Liver (tissue), 10 donors: ENCODE measurements at places on chromosomes 3 and 15.
A peak's percentile ranks its signal among the peaks of the same experiment; 100 is the strongest.

- no peak for DNase-seq
Measured at GRCh38 chr3:100753846-100754245, 44.6 kb downstream of the TFG start.

GRCh38 chr15:77461486-77461885 lies 40.8 kb downstream of the HMG20A start:
- no peak for DNase-seq

GRCh38 chr3:180199417-180199995 lies 162.8 kb upstream of the PEX5L start:
- no peak for DNase-seq

DNA sequence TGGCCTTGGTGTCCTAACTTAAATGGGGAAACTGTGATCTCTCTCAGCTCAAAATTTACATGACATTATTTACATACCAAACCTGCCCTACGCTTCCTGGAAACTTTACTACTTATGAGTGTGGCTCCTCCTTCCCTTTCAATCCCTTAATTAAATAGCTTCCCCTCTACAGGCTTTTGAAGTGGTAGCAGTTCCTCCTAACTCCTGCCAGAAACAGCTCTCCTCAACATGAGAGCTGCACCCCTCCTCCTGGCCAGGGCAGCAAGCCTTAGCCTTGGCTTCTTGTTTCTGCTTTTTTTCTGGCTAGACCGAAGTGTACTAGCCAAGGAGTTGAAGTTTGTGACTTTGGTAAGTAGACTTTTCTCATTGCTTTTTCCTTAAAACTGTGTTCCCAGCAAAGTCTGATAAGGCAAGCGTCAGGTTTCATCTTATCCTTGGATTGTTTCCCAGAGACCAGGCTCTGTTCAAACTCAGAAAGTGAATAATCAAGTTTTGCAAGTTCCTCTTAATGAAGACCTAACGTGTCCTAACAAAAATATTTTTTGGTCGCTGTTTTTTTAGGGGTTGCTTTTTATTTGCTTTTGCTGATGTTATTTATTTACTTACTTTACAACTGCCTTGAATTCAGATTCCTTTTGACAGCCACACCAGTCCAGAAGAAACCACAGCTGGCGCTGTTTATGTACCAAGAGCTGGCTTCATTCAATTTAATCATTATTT lies at the start of gene ACP3:
ACP3 (plus strand) TSS at position 179 of the 720 bp plus-strand sequence; CDS start at position 229, 50 bp downstream.
- DNase-seq = no peak

GRCh38 chr3:76222201-76222600 lies 436.9 kb upstream of the ZNF717 start:
- no peak for DNase-seq

DNA sequence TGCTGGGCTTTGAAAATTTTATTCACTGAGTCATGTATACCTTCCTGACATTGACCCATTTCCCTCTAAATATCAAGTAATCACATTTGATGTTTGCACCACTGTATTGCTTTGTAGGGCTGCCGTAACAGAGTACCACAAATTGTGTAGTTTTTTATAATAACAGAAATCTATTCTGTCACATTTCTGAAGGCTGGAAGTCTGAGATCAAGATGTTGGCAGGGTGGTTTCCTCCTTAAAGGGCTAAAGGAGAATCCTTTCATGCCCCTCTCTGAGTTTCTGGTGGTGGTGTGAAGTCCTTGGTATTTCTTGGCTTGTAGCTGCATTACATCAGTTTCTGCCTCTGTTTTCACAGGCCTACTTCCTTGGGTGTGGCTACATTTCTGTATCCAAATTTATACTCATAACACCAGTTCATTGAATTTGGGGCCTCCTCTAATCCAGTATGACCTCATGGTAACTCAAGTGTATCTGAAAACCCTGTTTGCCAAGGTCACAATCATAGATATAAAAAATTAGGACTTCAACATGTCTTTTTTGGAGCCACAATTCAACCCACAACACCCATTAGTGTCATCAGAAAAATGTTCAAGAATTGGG lies 29.1 kb upstream of the ST6GAL1 start:
- no peak for DNase-seq

DNA sequence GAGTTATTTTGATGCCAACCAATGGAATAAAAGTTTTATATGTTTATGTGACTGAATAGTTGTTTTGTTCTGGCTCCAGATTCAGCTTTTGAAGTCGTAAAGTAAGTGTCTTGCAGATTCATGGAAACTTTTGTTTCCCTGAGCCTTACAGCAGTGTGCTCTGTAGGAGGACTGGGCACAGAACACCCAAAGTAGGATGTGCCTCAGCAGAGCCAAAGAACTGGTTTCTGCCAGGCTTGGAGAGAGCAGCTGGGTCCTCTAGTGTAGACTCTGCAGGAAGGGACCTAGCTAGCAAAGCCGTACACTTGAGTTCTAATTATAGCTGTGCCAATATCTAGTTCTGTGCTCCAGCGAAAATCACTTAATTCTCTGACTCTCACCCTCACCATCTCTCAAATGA lies 261.2 kb upstream of the DNAJC19 start:
- no peak for DNase-seq

- DNase-seq = no peak
Measured at GRCh38 chr3:79162653-79163052, 605.1 kb downstream of the ROBO1 start.

DNA sequence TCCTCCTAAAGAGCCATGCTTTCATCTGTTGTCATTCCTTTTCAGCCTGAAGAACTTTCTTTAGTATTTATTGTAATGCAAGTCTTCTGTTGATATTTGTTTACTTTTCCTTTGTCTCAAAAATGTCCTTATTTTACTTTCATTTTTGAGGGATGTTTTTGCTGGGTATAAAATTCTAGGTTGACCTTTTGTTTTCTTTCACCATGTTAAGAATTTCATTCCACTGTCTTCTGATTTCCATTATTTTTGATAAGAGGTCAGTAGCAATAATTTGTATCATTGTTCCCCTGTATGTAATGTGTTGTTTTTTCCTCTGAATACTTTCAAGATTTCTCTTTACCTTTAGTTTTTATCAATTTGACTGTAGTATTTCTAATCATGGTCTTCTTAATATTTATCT lies 91.1 kb downstream of the RSRC1 start:
- DNase-seq = no peak

- DNase-seq = no peak
Measured at GRCh38 chr3:61110576-61110975, 140.7 kb downstream of the FHIT start.

- DNase-seq = no peak
Measured at GRCh38 chr3:13582366-13583250, 33.7 kb downstream of the FBLN2 start.

GRCh38 chr15:63818629-63819028 lies 15.1 kb downstream of the HERC1 start:
- no peak for DNase-seq

- no peak for DNase-seq
Measured at GRCh38 chr15:57323299-57323805, 53.0 kb upstream of the CGNL1 start.

DNA sequence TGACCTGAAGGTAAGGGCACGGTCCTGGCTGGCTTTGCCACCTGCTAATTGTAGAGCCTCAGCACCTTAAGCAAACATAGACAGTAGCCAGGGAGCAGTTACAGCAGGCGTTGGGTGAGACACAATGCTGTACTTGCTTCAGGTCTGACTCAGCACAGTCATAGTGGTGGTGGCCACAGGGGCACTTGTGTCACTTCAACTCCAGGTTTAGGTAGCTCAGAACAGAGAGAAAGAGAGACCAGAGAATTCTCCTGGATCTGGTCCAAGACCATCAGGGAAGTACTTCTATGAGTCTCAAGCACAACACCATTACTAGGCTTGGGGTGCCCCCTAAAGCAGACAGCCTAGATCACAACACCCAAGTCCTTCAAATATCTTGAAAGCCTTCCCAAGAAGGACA lies 204.4 kb downstream of the OTOL1 start:
- no peak for DNase-seq

- DNase-seq = no peak
Measured at GRCh38 chr15:49902685-49903501, 216.1 kb downstream of the ATP8B4 start.

- DNase-seq = peak; percentile 62
Measured at GRCh38 chr3:141401573-141402475, 33.5 kb downstream of the ZBTB38 start.

GRCh38 chr15:63256433-63257274 lies 20.8 kb upstream of the APH1B start:
- no peak for DNase-seq
